ENCODE measurements at places on chromosomes 12 and 14. TPM values are rescaled to one million over a fixed set of nuclear protein-coding genes. Genes with fewer than 3 reads are reported as not detected.

The CPM gene
- 29.3 TPM for polyA plus RNA-seq

The SMOC1 gene
- polyA plus RNA-seq: 1.7 TPM

The NTS gene
- polyA plus RNA-seq: 6.8 TPM

The LALBA gene
- polyA plus RNA-seq: not detected

The MYH6 gene
- 0.18 TPM for polyA plus RNA-seq

The PLD4 gene
- 3.2 TPM for polyA plus RNA-seq
